Activated CD8-positive, alpha-beta T cell treated with anti-CD3 and anti-CD28 coated beads, Interleukin-2, amount 10 ng/mL, durations not matched to agents 7 days and 5 days (primary cell): ENCODE measurements at places on chromosomes 5 and 9. TPM values are rescaled to one million over a fixed set of nuclear protein-coding genes. Genes with fewer than 3 reads are reported as not detected.

MLANA gene
- total RNA-seq: not detected

MCTP1 gene
- total RNA-seq: not detected

TMEFF1 gene
- total RNA-seq: not detected

MSX2 gene
- total RNA-seq: not detected

PRR16 gene
- total RNA-seq: not detected

PDCD1LG2 gene
- 0.55 TPM for total RNA-seq

KIF12 gene
- not detected for total RNA-seq

TAF7 gene
- 67.0 TPM for total RNA-seq

SLC36A3 gene
- total RNA-seq: not detected

PCDHGB3 gene
- total RNA-seq: 0.16 TPM

TLN1 gene
- 450 TPM for total RNA-seq

DIRAS2 gene
- total RNA-seq: not detected

NPR2 gene
- total RNA-seq: 10.8 TPM

MYOT gene
- total RNA-seq: not detected

C9orf153 gene
- 0.42 TPM for total RNA-seq

SUSD1 gene
- 17.9 TPM for total RNA-seq

PDE6A gene
- not detected for total RNA-seq

GRK6 gene
- 213 TPM for total RNA-seq

ADAMTSL1 gene
- total RNA-seq: not detected

PGM5 gene
- total RNA-seq: not detected

FOXD4L5 gene
- total RNA-seq: 0.16 TPM

AP3B1 gene
- 44.3 TPM for total RNA-seq

IDNK gene
- 6.8 TPM for total RNA-seq

OMD gene
- not detected for total RNA-seq

PRRT1B gene
- not detected for total RNA-seq

HTR1A gene
- total RNA-seq: not detected

IL5 gene
- not detected for total RNA-seq

PCDHGA4 gene
- 0.10 TPM for total RNA-seq

ADAMTS12 gene
- not detected for total RNA-seq

CTXN3 gene
- total RNA-seq: not detected

GDA gene
- total RNA-seq: not detected

IRX2 gene
- total RNA-seq: not detected

CACFD1 gene
- 2.4 TPM for total RNA-seq

SLC22A4 gene
- total RNA-seq: not detected

ECM2 gene
- not detected for total RNA-seq

F12 gene
- total RNA-seq: 3.5 TPM

TBC1D2 gene
- total RNA-seq: 3.0 TPM

RNF224 gene
- not detected for total RNA-seq

CRHBP gene
- total RNA-seq: 0.34 TPM

ADAMTS19 gene
- not detected for total RNA-seq

HTR4 gene
- total RNA-seq: not detected

PCDHA11 gene
- total RNA-seq: not detected

GBA2 gene
- total RNA-seq: 52.6 TPM

BHMT2 gene
- total RNA-seq: not detected

MARVELD2 gene
- total RNA-seq: 0.26 TPM

RHOBTB3 gene
- total RNA-seq: 0.21 TPM
